ENCODE measurements at places on chromosomes 5 and 9.
A peak's percentile ranks its signal among the peaks of the same experiment; 100 is the strongest.

GRCh38 chr9:134099123-134099761, 31.4 kb upstream of the BRD3 start:
- peak; percentile 77 for DNase-seq

DNA sequence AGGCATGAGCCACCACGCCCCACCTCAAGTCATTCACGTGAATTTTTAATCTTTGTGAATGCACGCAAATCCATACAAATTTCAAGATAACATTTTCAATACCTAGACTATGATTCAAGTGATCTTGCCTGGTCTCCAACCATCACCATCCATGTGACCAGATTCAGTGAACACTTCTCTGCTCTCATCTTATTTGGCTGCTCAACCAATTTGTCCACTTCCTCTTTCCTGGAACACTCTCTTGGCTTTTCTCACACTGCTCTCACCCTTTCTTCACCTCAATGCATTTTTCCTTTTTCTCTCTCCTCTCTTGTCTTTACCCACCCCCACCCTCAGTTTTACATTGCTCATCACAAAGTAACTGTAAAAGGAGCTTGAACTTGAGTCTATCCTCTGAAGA, 354.7 kb upstream of the KIF2A start:
- DNase-seq = no peak

DNA sequence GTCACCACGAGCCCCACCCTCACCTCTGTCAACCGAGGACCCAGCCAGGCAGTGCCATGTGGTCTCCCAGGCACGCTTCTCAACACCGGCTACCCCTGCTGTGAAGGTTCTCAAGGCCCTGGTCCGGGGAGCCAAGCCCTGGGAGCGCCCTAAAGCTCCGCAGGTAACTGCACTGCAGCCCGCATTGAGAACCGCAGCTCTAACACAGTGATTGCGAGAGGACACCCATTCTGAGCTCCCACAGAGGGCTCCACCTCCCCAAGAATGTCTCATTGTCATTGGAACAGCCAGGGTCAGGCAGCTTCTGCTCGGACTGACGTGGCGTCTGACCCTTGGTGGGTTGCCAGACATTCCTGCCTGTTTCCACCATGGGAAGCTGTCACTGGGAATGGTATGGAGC, 88.3 kb downstream of the ANKRD33B start:
- no peak for DNase-seq

DNA sequence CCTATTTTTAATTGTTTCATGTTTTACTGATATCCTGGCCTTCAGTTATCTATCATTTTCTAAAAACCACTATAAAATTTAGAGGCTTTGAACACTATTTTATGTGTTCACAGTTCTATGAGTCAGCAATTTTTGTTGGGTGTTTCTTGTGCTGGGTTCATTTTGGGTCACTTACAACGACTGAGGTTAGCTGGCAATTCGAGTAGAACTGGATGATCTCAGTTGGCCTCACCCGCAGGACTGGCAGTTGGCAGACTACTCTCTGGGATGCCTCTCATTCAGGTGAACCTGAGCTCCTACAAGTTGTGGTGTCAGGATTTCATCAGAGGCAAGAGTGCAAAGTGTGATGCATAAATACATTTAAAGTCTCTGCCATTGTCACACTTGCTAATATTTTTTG, 151.0 kb upstream of the PAPPA start:
- DNase-seq = peak; percentile 1

DNA sequence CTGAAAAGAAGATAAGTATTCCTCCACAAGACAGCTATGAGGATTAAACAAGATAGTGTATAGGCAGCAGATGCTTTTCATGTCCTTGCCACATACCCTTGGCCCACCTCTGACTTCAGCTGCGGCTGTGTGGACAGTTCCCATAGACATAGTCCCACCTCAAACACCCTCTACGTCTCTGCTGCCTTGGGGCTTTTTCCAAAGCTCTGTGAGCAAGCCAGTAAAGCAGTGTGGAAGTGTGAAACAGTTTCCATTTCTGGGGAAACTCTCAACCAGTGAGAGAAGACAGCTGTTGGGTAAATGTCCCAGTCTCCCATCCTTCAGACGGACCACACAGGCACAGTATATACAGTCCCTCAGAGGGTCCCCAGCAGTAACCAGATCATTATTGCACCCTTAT, 125.5 kb downstream of the CDK5RAP2 start:
- no peak for DNase-seq

- DNase-seq = no peak
These were observed 19.9 kb upstream of the CDH6 start for GRCh38 chr5:31173614-31174013.

DNA sequence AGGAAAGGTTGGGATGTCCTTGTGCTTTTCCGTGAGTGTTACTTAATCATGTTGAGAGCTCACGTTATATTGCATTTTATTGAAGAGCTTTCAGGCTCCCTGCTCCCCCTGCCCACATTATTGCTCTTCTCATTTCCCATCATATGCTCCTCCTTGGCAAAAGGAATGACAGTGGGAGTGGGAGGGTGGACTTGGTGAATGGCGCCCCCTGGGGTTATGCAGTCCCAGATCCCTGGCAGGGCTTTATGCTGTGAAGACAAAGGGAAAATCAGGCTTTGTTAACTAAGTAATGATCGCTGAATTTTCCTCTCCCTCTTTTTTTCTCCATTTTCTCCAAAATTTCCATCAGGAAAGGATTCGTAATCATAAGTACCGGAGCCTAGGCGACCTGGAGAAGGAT, 166.6 kb downstream of the SMARCA2 start:
- DNase-seq = peak; percentile 39

DNA sequence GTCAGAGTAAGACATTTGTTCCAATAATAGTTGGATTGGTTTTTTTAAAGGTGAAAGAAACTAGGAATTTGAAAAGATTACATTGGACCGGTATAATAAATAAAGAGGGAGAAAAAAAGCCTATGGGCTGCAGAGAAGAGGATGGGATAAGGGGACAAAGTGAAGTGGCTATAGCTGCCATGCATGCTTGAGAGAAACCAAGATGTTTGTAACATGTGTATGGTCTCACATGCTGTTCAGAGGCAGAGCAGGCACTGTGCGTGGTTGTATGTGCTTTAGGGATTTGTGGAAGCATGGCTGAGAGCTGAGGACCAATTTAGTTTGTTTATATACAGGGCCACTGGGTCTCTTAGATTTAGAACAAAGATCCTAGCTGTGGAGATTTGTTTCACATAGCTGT, 32.7 kb downstream of the LNPEP start:
- DNase-seq = no peak

- no peak for DNase-seq
These were observed 296.1 kb downstream of the NDUFS4 start for GRCh38 chr5:53856506-53856905.

- no peak for DNase-seq
These were observed at the start of gene PCDHGC5 for GRCh38 chr5:141488591-141489561. TSS of gene PCDHGC5 (plus strand) at chr5:141489081. CDS start at chr5:141489241, 160 bp downstream.

GRCh38 chr5:124734574-124735168, 11.8 kb downstream of the ZNF608 start:
- no peak for DNase-seq

DNA sequence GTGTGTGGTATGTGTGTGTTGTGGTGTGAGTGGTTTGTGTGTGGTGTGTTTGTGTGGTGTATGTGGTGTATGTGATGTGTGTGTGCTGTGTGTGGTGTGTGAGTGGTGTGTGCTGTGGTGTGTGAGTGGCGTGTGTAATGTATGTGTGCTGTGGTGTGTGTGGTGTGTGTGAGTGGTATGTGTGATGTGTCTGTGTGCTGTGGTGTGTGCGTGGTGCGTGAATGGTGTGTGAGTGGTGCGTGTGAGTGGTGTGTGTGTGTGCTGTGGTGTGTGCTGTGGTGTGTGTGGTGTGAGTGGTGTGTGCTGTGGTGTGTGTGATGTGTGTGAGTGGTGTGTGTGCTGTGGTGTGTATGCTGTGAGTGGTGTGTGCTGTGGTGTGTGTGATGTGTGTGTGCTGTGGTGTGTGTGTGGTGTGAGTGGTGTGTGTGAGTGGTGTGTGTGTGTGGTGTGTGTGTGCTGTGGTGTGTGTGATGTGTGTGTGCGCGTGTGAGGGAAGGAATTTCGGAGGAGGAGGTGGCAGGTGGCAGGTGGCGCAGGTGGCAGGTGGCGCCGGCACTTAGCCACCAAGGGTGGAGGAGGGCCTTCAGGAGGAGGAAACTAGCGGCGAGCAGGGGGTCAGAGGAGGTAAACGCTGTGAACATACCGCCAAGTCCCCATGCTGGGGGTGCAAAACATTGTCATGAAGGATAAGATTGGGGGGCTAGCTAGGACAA, 191.8 kb downstream of the MELK start:
- DNase-seq = no peak

GRCh38 chr5:75337366-75338021, 474 bp downstream of the HMGCR start:
- peak; percentile 25 for DNase-seq

GRCh38 chr5:66972004-66972403, 224.6 kb downstream of the CD180 start:
- DNase-seq = no peak

DNA sequence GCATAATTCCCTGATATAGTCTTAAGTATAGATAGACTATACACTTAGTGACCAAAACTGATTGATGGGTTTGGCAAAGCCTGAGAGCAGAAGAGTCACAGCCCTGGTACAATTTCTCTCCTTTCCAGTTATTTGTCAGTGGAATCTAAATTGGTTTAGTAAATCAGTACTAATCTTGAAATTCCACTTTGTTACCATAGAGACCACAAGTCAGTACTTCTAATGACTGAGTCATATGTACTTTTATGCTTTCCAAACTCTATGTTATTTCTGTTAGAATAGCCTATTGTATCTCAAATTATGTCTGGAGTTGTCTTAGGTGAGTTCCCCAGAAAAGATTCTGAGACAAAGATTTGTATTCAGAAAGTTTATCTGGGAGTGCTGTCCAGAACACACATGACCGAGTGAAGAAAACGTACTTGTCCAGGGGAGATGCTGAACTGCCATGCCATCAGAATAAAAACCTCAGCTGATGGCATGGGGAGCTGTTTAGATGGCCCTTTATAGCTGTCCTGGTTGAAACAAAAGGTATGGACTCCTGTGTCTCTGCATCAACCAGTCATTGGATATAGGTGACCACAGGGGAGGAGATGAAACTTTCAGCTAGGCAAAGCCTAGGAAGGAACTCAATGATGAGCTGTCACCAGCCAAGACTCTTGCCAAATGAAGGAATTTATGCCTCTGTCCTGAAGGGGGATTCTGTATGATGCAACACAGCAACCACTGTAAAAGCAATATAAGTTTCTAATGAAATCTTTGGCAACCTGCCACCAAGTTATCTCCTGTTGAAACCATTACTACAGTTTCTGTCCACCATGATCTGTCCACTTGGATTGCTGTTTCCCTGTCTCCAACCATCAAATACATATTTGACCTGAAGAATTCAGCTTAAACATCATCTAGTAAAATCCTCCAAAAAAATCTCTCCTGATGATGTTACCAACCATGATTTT, 18.0 kb upstream of the SMC2 start:
- DNase-seq = no peak

DNA sequence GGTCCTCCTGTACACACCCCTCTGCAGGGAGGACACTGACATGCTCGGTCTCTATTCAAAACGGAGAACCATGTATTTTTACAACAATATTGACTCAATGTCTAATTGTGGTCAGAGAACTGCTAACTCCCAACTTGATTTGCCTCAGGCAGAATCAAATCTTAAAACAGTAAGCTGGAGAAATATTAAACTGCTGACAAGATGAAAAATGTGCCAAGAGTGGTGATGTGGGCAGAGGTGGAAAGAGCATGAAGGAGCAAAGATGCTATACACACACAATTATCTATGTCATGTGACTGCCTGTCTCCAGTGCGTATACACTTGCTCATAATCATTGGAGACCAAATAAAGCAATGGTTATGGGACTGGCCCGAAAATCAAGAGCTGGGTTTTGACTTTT, 556.1 kb upstream of the ZNF608 start:
- no peak for DNase-seq

GRCh38 chr9:3863111-3863528, 337.3 kb upstream of the RFX3 start:
- DNase-seq = no peak

- no peak for DNase-seq
These were observed 5.6 kb downstream of the AMBP start for GRCh38 chr9:114072184-114073140.

DNA sequence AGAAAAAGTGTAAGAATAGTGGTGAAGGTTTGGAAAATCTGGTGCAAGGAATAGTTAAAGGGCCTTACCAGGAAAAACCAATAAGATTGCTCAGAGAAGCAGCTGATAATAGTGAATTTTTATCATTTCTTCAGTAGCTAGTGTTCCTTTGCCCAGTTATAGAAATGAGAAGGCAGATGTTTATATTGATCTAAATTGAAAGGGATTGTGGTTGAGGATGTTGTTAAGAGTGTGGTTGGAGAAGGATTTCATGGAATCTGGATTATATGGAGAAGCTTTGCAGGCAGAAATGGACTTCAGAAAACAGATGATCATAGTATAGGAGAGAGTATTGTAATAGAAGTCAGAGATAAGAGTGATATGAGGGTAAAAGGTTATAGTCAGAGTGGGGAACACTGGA, 102.6 kb downstream of the XRCC4 start:
- DNase-seq = no peak

GRCh38 chr9:89380437-89381307, 62.4 kb downstream of the SECISBP2 start:
- DNase-seq = no peak

DNA sequence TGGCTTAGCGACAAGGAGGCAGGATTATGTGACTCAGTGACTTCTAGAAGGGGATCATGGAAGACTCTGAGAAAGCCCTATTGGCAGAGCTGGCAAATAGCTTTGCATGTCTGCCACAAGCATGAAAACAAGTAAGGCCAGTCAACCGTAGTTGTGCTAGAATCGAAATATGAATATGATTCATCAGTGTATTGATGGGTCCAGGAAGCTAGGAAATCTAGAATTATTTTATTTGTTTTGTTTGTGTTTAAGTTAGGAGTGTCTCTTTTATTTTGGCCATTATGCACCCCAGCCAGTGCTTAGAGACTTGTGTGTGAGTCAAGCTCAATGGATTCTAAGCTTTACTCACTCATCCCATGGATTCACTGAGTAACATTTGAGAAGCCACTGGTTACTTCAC, 3.8 kb upstream of the ITGA2 start:
- DNase-seq = no peak

DNA sequence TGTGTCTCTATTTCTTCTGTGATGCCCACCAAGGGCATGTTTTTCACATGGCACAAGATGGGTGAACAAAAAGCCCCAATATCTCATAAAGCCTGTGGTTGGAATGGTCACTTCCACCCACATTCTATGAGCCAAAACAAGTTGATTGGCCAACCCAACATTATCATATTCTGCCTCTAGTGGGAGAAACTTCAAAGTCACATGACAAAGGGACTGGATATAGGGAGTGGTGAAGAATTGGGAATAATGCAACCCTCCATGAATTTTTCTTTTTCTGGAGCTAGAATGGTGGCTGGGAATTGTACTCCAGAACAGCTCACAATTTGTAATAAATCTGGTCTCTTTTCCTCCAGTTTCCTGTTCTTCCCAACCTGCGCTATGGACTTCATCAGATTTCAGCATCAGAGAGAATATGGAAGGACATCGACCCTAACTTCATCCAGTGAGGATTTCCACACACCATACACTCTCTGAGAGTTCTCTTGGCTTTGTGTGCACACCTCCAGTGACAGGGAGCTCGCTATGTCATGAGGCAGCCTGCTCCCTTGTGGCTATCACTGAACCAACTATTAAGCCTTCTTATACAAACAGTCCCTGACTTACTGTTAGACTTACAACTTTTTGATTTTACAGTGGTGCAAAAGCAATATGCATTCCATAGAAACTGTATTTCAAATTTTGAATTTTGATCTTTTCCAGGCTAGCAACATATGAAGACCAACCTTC, 12.0 kb upstream of the B4GALT1 start:
- DNase-seq = no peak
